ENCODE measurements at places on chromosomes 16 and 17. TPM values are rescaled to one million over a fixed set of nuclear protein-coding genes. Genes with fewer than 3 reads are reported as not detected.

The ZNF48 gene
- total RNA-seq = 4.9 TPM

The CIBAR2 gene
- not detected for total RNA-seq

The GAA gene
- 48.0 TPM for total RNA-seq

The TAC4 gene
- not detected for total RNA-seq

The TMEM114 gene
- total RNA-seq = not detected

The DCAKD gene
- total RNA-seq = 42.2 TPM

The DNAAF8 gene
- 1.2 TPM for total RNA-seq

Data from smooth muscle cell of the pulmonary artery (primary cell).